ENCODE measurements at places on chromosomes 11 and 22.
A peak's percentile ranks its signal among the peaks of the same experiment; 100 is the strongest.

DNA sequence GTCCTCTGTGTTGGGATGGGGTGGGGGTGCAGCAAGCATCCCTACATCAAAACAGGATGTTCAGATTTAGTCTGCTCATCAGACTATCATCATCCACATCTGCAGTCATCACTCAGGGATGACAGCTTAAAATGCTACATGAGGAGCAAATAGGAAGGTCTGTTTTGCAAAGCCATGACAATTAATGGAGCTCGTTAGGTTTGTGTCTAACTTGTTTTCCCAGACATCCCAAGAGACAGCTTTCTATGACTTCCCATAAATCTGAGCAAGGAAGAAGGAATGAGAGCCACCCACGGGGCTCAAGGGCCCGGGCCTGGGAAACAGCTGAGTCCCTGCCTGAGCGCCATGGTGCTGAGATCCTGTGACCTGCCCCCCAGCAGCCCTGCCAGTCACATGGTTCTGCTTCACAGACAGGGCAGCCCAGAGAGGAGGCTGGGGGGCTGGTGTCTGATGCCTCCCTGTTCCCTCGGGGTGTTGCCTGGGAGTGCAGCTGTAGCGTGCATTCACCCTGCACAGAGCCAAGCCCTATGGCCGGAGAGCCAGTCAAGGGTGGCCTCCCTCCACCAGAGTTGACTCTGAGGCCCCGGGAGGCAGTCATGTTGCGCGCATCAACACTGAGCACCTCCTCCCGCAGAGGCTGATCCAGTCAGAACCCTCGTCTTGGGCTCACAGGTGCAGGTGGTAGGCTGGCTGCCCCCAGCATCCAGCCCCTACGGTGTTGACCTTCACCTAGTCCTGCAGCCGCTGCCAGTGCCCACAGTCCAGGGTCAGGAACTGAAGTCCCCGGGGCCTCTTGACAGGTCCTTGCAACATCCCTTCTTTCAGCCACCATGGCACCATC lies 12.1 kb downstream of the DERL3 start:
- DNase-seq = peak; percentile 77

- DNase-seq = no peak
Measured at GRCh38 chr11:69832561-69833413, 13.6 kb upstream of the FGF3 start.

DNA sequence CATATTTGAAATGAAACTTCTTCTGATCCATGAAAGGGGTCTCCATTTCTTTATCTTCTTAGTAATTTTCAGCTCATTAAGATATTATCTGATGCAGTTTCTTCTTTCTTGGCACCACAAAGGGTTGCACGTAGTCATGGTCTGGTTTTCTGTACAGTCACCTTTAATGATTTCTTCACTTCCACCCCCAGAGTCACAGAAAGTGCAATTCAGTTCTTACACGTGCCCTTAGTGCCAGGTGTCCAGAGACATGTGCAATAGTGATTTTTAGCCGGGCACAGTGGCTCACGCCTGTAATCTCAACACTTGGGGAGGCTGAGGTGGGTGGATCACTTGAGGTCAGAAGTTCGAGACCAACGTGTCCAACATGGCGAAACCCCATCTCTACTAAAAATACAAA lies 202.8 kb upstream of the MTNR1B start:
- no peak for DNase-seq

GRCh38 chr11:1153951-1154493 lies 3.7 kb upstream of the MUC5AC start:
- DNase-seq = peak; percentile 1

GRCh38 chr22:35960854-35961253 lies 67.8 kb downstream of the RBFOX2 start:
- no peak for DNase-seq

DNA sequence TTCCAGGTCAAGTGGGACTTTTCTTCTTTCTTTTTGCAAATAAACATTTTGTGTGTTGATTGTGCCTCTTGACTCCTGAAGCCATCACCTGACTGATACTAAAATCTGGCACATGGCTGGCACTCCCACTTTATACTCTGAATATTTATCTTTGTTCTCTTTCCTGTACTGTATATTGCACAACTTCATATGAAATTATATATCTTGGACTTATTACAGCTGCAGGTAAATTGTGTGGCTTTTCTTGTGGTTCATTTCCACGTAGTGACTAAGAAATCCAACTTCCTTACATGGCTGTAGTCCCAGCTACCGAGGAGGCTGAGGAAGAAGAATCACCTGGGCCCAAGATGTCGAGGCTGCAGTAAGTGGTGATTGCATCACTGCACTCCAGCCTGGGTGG lies 23.7 kb upstream of the OR5B12 start:
- no peak for DNase-seq

DNA sequence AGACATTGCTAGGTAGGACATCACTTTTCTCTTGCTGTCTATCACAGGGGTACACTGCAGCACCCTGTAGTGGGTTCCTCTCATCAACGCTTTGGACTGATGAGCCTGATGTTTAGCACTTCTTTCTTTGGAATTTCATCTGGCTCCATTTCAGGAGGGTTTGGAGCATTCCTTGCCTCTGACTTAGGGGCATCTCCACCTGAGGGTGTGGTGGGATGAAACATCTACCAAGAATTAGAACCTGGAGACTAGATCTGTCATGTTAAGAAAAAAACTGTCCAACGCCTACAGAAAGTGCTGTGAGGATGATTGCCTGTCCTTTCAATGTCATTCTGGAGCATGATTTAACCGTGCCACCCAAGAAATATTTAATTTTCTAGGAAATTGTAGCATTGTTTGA lies 648.4 kb downstream of the ETS1 start:
- DNase-seq = no peak

GRCh38 chr11:45801723-45802315 lies 3.1 kb upstream of the SLC35C1 start:
- no peak for DNase-seq
